ENCODE measurements at places on chromosomes 11 and 22.

GRCh38 chr11:44255406-44256071 is 54.4 kb downstream of the ALX4 start:
- DNase-seq: no peak

DNA sequence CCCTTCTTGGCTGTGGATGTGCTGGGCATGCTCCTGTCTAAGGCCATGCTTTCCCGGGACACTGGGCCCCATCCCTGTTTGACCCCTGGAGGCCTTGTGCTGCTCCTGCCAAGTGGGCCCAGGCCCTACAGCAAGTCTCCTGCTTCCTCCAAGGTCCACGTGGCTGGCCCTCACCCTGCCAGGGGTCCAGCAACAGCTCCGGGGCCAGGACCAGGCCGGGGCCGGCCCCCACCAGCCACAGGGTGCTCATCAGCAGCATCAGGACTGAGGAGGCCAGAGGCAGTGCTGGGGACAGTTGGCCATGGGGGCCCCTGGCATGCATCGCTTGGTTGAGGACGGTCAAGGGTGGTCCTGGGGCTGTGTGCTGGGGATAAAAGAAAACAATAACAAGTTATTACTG is 2.5 kb downstream of the RHBDD3 start:
- DNase-seq: no peak

GRCh38 chr11:128891913-128892398 is 800 bp downstream of the KCNJ5 start:
- DNase-seq: no peak

DNA sequence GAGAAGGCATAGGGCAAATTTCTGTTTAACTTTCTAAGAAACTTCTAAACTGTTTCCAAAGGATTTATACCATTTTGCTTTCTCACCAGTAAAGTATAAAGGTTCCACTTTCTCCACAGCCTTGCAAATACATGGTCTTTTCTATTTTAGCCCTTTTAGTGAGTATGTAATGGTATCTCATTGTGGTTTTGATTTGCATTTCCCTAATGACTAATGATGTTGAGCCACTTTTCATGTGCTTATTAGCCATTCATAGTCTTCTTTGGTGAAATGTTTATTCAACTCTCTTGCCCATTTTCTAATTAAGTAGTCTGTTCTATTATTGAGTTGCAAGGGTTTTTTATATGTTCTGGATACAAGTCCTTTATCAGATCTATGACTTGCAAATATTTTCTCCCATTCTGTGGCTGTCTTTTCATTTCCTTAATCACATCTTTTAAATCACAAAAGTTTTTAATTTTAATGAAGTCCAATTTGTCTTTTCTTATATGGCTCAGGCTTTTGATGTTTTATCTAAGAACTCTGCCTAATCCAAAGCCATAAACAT is 83.8 kb upstream of the KCNQ1OT1 start:
- no peak for DNase-seq

DNA sequence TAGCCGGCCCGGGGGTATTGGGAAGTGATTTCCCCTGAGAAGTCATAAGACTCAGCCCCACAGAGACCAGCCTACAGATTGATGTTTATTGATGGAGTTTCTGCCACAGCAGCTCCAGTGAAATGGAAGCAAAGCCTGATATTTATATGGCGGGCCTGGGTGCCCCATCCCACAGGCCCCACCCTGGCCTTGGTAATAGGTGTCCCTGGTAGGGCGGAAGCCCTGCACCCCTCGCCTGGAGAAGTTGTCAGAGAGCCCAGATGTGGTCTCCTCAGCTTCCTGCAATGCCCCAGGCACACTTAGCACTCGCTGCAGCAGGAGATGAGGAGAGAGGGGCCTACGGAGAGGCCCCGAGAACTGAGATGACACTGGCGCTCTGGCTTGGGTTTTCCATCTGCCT is 107.4 kb downstream of the MORC2 start:
- no peak for DNase-seq

GRCh38 chr11:57155400-57155799 is 26.4 kb upstream of the LRRC55 start:
- no peak for DNase-seq

GRCh38 chr22:37374571-37374970 is 52.7 kb downstream of the ELFN2 start:
- DNase-seq: no peak

- DNase-seq: no peak
Measured at GRCh38 chr22:42813501-42813900, 43.6 kb downstream of the ARFGAP3 start.

- peak; percentile 16 for DNase-seq
Measured at GRCh38 chr11:116563028-116563711, 209.6 kb downstream of the BUD13 start.

- no peak for DNase-seq
Measured at GRCh38 chr22:27882507-27883290, 36.4 kb downstream of the PITPNB start.

GRCh38 chr11:132531921-132532320 is 1000.4 kb downstream of the OPCML start:
- DNase-seq: no peak

GRCh38 chr11:7606496-7606895 is 66.8 kb downstream of the CYB5R2 start:
- DNase-seq: no peak

DNA sequence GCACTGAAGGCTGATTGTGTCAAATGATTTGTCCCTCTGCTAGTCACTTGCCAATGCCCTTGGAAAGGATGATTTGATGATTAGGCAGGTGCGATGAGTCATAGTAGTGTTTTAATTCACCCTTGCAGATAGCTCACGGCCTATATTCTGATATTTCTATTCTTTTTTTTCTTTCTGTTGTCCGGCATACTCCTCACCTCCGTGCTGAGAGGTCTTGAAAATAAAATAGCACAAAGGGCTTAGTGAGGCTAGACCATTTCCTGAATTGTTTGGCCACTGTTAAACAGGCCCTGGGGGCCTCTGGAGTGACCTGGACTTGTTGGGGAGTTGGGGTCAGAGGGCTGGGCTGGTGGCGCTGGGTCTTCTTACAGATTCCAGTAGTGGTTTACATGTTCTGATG is 99.8 kb downstream of the ZBTB16 start:
- DNase-seq: no peak

DNA sequence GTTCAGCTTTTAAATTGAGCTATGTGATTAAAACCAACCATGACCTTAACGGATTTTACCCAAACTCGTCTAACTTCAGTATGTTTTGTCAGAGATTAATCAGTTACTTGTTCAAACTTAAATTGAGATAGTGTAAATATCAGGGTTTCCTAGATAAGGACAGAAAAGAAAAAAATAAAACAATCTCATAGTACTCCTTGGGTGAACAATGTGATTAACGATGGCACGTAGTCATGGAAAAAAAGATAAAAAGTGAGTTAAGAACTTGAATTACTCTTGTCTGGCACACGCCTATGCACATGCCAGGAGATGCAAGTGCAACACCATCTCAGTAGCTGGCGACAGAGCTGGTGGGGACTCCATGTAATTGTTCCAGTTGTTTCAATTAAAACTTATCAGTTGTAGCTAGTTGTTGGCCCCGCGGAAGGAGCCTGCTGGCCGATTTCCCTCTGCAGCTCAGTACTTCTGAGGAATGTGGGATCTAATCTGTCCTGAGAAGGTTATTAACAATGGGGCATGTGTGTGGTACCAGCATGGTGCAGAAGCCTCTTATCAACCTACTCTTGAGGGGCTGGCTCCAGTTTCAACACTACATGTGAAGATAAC is 3.0 kb downstream of the RASSF10 start:
- DNase-seq: no peak

- DNase-seq: no peak
Measured at GRCh38 chr22:44304354-44304753, 8.4 kb downstream of the SHISAL1 start.

DNA sequence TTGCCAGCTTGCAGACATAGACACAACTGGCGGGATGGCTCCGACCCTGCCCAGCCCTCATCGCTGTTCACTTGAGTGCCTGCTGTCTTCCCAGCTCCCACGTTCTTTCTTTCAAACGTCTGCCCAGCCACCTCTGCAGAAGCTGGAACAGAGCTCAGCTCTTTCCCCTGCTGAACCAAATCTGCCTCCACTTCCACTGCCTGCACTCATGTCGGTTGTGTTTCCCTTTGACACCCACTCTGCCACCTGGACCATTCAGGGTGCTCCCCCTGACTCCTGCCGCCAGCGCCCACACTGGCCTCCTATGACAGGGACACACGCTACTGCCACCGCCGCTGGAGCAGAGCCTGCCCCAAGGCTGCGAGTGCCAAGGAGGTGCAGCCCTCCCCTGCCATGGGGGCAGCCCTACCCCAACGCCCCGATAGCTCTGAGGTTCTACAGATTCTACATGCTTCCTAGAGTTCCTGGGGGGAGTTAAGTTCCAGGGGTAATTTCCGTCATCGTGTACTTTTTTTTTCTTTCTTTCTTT is 37.9 kb downstream of the TST start:
- no peak for DNase-seq

GRCh38 chr11:819943-820649 is 1.4 kb downstream of the PNPLA2 start:
- DNase-seq: peak; percentile 95

GRCh38 chr11:123519055-123519796 is 89.2 kb downstream of the GRAMD1B start:
- DNase-seq: no peak

GRCh38 chr11:69374110-69374945 is 80.4 kb downstream of the MYEOV start:
- no peak for DNase-seq

DNA sequence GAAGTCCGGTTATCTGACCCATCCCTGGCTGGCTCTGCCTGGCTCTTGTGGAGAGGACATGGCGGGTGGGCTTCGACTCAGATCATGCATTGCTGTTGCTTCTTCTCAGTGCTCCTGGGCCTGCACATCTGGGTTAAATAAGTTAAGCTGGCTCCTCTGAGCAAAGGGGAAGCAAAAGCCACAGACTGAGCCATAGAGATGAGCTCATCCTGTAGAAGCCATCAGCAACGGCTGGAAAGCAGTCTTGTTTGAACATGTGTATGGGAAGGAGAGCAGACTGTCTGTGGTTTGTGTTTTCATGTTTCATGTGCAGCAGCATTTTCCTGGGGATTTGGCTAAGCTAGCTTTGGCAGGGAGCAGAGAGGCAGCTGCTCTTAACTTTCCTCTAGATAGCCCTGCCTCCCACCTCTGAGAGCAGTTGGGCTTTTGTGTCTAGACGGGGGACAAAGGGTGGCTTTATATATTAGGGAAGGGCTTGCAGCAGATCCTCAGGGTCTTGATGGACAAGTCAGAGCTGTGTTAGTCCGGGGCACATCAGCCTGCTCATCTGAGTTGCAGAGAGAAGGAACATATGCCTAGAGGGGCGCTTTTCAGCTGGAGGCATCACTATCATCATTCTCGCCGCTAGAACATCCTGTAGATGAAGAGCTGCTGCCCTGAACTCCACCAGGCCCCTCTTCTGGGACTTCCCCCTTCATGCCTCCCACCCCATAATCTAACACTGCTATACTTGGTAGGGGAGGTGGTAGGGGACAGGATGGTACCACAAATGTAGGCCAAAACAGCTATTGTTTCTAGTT is 14.9 kb downstream of the DCPS start:
- DNase-seq: no peak

DNA sequence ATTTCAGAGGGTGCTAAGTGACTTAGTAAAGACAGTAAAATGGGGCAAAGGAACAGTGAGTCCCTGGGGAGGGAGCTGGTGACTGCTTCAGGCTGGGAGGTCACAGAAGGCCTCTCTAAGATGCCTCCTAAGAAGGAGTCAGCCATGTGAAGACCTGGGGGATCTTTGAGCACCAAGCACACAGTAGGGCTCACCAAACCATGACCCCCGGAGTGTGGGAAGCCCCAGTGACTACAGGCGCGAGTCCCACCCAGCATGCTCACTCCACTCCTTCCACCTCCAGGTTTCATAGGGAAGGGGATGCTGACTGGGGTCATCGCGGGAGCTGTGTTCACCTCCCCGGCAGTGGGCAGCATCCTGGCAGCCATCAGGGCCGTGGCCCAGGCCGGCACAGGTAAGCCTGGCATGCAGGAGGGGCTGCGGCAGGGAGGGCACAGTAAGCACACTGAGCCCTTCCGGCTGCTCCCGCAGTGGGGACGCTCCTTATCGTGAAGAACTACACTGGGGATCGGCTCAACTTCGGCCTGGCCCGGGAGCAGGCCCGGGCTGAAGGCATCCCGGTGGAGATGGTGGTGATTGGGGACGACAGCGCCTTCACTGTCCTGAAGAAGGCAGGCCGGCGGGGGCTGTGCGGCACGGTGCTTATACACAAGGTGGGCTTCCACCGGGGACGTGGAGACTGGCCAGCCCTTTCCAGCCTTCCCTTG is 5.9 kb downstream of the TKFC start:
- DNase-seq: no peak

DNA sequence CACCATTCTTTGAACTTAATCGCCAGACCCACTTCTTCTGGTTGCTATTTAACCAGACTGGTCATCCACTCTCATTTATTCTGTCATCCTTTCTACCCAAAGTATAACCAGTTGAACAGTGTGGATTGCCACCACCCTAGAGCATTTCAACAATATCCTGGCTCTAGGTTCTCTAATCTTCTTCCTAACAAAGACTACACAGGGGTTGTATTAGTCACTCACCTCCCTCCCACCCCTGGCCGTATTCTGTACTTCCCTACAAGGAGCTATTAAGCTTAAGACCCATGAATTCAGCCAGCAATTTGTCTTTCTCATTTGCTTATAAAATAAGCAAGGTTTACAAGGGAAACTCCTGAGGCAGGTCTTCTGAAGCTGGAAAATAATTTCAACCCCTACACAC is 46.9 kb upstream of the CEP126 start:
- DNase-seq: no peak

DNA sequence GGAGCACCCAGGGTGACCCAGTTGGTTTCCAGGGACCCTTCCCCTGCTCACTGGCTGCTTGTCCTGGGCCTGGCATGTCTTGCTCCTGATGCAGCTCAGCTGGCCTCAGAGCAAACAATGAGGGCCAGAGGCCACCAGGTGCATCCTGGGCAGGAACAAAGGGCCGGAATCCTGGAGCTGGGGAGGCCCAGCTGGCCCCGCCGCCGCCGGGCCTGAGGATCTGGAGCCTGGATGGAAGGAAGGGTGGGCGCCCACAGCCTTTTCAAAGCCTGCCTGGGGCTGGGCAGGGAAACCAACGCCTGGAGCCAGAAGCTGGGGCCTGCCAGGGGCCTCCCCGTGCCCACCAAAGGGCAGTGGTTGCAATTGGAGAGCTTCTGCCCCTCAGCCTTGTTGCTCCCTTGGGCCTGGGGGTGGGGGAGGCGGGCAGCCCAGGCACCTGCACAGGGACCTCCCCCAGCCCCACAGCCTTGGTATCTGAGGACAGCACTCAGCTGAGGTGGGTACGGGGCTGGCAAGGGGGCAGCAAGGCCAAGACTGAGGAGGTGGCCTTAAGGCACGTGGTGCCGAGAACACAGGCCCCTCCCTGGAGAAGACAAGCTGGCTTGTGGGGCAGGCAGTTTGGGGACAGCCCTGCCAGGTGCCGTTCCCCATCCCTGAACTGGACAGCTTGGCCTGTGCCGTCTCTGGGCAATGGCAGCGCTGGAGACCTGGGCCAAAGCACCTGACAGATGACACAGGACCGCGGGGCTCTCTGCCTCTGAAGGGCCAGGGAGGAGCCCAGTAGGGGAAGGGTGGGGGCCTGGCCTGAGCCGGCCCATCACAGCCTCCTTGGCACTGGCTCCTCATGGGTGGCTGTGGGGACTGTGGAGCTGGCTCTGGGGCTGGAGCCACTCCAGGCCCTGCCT is 7.1 kb upstream of the ADORA2A start:
- peak; percentile 34 for DNase-seq

All from gastrocnemius medialis (tissue), 4 donors.